ENCODE measurements at places on chromosomes 5 and 9.

DNA sequence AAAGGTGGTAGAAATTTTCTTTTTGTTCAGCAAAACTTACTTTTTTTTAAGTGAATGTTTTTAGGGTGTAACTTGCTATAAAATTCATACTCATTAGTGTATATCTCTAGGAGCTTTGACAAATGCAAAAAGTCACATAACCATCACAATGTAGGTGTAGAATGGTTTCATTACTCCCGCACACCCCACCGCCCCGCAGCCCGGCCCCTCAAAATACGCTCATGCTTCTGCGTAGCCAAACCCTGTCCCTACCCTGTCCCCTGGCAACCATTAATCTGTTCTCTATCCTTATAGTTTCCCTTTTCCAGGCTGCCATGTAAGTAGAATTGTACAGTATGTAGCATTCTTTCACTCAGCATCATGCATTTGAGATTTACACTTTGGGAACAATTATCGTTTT lies 9.2 kb upstream of the PRLR start:
- DNase-seq: no peak

DNA sequence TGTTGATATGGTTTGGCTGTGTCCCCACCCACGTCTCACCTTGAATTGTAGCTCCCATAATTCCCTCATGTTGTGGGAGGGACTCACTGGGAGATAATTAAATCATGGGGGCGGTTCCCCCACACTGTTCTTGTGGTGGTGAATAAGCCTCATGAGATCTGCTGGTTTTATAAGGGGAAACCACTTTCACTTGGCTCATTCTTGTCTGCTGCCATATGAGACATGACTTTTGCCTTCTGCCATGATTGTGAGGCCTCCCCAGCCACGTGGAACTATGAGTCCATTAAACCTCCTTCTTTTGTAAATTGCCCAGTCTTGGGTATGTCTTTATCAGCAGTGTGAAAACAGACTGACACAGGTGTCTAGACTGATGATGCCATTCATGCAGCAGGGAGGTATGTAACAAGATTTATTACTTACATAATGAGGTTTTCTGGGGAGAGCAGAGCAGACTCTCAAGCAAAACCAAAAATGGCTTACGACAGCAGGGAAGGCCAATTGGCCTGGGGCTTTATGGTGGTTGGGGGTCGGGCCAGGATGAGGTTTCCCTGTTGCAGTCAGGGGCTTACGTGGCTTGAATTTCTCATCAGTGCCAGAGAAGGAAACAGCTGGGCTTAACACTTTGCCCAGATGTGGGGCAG lies 9.5 kb upstream of the COMMD10 start:
- DNase-seq: no peak

DNA sequence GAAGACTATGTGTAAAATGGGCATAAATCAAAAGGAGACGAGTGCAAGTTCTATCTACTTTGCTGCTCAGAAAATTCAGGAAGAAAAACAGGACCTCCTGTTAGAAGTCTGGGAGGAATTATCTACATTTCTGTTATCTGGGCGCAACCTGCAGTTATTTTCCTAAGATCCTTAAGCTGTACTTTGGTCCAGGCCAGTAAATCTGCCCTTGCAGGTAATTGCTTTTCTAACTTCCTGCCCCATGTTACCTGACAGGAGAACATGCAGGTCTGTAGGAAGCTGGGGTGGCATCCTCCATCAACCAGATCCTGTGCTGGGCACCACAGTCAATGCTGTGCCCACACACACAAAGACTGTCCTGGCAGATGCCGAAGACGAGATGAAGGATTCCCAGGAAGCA lies 5.7 kb downstream of the CCNJL start:
- no peak for DNase-seq

DNA sequence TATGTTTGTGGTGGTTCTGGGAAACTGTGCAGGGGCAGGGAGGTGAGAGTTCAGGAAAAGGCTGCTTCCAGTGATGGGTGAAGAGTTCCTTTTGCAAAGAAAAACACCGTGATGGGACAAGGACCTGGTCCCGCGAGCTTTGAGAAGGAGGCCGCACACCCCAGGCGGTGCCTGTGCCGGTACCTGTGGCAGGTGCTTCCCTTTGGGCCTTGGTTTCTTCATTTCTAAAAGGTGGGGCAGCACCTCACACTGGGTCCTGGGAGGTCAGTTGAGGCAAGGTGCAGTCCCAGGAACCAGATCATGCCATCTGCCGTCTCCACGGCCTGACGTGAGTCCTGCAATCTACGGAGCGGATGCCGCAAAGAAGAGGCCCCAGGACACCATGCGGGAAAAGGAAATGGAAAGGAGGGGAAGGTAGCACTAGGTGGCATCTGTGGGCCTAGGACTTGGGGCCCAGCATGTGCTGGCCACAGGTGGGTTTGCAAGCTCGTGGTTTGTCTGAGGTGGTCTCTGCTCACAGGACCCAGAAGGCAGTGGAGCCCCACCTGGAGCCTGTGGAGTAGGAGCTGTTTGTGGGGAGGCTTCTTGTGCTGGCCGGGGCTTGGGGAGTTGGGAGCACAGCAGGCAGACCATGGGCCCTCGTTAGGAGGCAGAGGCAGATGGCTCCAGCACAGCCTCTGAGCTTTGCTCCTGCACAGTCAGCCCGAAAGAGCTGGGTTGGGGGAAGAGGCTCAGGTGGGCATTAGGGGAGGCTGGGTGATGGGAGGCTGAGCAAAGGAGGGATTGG lies 131.6 kb downstream of the CACNA1B start:
- no peak for DNase-seq

GRCh38 chr9:2181792-2182191 lies 166.6 kb downstream of the SMARCA2 start:
- DNase-seq: no peak

DNA sequence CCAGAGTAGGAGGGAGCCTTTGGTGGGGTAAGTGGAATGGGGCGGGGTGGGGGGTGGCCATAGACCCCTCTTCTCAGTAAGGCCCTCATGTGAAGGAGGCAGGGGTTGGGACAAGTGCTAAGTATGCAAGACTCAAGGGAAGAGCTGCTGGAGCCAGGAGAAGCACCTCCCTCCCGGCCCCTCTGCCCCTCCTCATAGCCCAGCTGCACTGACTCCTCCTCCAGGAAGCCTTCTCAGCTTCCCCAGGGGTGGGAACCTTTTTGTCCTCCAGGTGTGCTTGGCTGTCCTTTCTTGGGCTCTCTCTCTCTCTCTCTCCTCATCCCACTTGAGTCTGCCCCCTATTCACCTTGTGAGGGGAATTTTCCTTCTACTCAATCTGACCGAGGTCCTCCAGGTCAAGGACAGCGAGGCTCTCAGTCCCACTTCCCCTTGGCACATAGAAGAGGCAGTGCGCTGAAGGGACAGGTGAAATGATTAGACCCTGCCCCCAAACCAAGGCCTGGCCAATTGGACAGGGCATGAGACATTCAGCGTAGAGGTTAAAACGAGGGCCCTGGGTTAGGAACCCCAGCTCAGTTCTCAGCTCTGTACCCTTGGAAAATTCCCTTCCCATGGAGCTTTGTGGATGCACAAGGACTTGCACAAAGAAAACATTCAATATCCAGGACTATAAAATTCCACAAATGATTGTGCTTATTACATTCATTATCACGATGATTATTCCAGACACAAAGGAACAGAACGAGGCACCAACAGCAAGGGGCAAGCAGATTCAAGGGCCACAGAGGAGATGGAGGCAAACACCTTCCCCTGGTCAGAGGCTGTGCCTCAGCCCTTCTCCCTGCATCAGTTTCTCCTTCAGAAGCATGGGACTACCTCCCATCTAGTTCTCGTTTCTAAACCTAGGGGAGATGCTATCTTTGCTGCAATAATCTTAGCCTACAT lies 45.6 kb upstream of the IL17B start:
- DNase-seq: no peak

DNA sequence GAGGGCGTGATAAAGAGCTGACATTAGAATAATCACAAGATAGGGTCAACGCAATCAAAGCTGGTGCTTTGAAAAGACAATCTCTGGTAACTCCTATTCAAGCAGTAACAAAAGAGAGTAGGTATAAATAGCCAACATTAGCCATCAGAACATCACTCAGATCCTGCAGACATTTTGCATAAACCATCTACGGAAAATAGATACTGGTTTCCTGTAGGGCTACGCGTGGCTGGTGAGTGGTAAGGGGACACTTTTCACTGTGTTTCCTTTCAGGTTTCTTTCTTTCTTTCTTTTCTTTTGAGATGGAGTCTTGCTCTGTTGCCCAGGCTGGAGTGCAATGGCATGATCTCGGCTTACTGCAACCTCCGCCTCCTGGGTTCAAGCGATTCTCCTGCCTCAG lies 22.3 kb downstream of the TTF1 start:
- no peak for DNase-seq

- no peak for DNase-seq
Observed at GRCh38 chr9:114677418-114677817, 4.6 kb downstream of the TEX48 start.

DNA sequence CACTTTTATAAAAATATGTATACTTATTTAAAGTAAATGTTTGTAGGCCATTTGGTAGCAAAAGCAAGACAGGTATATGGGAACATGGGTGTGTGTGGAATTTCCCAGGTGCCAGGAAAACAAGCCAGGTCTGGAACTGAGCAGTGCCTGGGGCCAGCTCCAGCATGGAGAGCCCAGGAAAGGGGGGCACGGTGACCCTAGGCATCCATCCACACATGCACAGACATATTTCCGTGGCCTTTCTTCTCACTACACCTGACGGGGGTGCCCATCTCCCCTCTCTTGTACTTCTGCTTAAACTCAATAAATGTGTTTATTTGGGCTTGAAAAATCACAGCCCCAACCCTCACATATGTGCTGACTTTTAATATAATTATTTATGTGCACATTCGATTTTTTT lies 31.2 kb upstream of the CXCL14 start:
- no peak for DNase-seq

GRCh38 chr9:112881331-112881730 lies 9.3 kb downstream of the SLC46A2 start:
- no peak for DNase-seq

DNA sequence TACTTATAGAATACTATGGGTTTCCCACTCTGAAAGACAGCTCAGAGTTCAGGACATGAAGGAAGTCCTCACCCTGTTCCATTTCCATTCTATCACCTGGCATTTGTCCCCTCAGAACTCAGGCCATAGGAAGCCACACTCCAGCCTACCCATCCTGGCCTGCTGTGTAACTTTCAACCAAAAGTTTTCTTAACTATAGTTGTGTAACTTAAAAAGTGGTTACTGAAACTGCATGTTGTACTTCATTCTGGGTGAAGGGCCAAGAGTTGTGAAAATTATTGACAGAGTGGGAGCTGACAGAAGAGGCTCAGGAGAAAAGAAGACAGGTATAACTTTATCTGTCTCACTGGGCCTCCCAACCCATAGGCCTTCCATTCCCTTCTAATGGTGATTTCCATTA lies 212.5 kb downstream of the RAB3C start:
- no peak for DNase-seq

DNA sequence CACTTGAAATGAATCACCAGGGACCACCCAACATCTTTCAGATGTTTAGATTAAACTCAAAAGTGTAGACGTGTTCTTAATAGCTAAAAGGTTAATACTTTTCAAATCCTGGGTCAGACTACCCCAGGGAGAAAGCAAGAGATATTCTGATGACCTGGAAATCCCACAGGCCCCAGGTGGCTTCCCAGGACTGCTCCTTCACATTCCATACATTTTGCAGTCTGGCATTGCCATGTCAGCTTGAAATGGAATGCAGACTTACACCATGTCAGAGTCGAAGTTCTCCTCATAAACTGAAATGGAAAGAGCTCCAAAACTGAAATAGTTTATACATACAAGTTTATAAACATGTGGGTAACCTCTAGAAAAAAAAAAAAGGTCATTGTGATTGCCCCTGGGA lies 61.5 kb downstream of the TMEM167A start:
- no peak for DNase-seq

GRCh38 chr9:136511670-136512592 lies 29.1 kb upstream of the SEC16A start:
- DNase-seq: no peak

GRCh38 chr5:150108711-150109514 lies 22.6 kb upstream of the CSF1R start:
- DNase-seq: no peak

DNA sequence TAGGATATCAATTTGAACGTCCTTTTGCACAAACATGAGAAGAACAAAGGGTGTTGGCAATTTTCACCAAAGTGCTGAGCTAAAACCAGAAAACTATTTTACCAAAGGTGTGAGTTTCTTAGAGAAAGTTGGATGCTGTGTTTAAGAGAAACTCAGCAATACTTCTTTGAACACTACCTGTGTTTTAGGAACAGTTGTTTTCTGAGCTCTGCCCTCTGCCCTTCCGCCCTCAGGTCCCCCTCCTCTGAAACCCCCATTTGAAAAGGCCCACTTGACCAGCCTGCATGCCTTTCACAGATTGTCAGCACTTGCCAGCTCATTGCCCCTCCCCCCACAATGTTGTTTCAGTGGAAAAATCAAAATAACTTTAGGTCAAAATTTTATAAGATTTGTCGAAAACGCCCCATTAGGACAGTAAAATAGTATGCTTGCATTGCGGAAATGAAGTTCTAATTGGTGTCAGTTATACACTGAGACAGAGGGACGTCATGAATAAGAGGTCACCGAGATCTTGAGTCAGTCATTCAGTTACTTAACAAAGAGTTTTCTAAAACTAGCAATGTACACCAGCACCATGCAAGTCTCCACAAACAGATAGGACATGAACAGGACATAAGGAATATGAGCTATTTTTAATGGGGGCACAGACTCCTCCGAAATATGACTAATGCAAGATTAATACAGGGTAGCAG lies 61.9 kb upstream of the IL7R start:
- DNase-seq: no peak

DNA sequence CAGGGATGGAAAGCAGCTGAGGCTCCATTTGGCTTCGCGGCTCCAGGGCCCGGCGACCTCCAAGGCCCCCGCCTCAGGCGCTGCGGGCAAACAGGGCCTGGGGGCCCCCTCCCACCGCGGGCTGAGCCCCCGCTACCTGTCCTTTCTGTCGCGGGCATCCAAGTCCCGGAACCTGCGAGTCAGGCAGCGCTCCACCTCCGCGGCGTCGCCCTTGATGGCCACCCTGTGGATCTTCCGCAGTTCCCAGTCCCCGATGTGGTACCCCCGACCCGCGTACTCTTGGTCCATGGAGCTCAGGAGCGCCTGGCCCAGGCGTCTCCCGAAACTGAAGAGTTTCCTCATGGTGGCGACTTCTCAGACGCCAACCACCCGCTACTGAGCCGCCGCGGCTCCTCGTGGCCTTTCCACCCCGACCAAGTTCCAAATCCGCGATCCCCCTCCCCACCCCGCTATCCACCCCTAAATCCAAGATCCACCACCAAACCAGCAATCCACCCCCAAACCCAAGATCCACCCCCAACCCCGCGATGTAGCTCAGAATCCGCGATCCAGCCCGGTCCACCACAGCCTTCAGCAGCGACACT lies 86.5 kb upstream of the CCDC180 start:
- no peak for DNase-seq

GRCh38 chr9:133562611-133563290 lies 28.2 kb downstream of the ADAMTSL2 start:
- DNase-seq: no peak

DNA sequence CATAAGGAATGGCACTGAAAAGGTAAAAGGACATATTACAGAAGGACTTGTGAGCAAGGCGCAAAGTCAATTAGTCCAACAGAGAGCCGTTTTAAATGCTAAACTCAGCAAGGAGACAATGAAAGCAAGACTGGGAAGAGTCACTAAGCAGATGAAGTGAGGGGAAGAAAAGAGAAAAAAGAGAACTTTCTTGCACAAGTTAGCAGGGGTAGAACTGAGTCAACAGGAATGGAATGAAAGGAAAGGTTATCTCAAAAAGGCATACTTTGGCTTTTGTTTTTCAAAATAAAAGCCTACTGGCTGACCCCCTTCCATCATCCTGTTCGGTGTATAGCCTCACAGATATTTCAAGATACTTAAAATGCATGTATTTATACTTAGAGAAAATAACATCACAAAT lies 75.0 kb downstream of the NR6A1 start:
- DNase-seq: no peak

All from CD4-positive, alpha-beta T cell treated with Interleukin-6 at 100 ng/mL for 8 hours (primary cell).